Dorsolateral prefrontal cortex (tissue), 122 donors: ENCODE measurements at places on chromosomes 3 and 15.

GRCh38 chr3:13073326-13074005, at the start of gene IQSEC1:
TSS of gene IQSEC1 (minus strand) at chr3:13073429. CDS start at chr3:13073014, 415 bp downstream.
- DNase-seq: peak; percentile 88

DNA sequence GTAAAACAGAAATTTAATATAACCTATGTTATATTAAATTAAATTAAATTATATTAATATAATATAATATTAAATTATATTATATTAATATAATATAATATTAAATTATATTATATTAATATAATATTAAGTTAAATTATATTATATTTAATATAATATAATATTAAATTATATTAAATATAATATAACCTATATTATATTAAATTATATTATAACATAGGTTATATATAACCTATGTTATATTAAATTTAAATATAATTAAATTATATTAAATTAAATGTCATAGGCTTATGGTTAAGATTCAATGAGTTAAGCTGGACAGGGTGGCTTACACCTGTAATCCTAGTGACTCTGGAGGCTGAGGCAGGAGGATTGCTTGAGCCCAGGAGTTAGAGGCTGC, 40.6 kb upstream of the CNOT10 start:
- no peak for DNase-seq

DNA sequence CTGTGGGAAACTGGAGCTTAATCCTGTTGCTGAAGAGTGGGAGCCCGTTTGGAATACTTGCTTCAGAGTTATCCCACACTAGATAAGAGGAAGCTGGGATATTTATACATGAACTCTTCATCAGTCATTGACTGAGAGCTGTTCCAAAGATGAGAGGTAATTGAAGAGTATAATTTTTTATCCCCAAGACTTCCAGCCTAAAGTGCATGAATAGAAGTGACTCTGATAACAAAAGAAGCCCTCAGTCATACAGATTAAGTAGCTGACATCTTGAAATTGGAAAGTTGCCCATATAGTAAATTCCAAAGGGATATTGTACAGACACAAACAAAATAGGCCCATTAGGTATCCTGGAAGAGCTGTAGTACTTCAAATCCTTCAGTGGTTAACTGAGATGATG, 268.0 kb downstream of the EPHA3 start:
- no peak for DNase-seq

DNA sequence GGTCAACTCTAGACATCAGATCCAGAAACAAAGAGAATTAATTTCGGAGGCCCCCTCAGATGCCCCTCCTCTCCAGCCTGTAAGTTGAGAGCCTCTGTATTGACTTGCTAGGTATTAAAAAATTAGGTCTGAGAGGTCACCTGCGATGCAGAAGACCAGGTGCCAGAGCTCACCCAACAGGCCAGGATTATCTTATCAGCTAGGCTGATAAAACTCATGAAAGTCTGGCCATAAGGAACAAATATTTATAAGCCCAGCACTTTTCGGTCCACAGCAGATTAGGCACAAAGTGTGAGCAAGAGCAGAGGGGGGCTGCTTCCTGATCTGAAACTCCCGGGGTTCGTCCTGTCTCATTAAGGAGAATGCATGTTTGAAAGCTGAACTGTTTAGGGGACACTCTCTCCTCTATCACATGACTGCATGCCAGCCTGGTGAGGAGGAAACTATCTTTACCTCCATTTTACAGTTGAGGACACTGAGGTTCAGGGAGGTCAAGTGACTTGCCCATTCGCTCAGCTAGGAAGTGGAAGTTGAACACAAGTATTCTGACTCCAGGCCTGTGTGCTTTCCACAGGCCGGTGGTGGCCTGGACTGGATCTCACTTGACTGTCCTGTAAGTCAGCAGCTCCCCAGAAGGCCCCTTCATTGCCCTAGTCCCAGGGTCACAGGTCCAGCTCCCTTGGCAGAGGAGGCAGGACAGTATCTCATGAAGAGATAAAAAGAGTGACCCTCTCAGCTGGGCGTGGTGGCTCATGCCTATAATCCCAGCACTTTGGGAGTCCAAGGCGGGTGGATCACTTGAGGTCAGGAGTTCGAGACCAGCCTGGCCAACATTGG, 39.6 kb upstream of the MAGEF1 start:
- DNase-seq: no peak

DNA sequence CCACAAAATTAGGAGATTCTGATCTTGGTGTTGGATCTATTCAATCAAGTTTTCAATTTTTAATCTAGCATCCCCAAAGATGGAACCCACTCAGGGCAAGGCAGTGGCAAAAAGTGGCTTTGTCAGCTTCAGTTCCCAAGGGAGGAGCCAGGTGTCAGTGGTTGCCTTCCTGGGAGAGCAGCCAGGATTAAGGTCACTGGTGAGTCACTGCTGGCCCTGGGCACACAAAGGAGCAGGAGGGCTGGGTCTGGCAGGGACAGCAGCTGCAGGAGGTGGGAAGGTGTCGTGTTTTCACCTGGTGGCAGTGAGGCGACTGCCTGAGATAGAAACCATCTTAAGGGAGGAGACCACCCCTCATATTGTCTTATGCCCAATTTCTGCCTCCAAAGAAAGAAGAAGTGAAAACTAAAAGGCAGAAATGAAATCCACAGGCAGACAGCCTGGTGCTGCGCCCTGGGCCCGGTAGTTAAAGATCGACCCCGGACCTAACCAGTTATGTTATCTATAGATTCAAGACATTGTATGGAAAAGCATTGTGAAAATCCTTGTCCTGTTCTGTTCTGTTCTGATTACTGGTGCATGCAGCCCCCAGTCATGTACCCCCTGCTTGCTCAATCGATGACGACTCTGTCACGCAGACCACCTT, 5.9 kb upstream of the KLHL25 start:
- DNase-seq: no peak

DNA sequence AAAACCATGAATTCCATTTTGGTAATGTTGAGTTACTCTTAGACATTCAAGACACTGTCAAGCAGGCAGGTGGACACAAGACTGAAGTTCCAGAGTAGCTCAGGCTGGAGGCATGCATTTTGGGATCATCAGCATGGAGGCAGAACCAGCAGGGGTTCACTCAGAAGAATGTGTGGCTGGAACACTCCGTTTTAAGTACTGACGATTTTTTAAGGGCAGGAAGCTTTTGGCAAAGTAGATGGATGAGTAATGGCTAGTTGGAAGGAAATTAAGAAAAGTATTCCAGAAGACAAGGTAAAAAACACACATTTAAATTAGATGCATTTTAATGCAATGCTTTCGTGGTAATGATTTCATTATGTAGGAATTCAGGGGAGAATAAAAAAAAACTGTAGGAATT, 420.4 kb downstream of the ROBO2 start:
- DNase-seq: no peak

DNA sequence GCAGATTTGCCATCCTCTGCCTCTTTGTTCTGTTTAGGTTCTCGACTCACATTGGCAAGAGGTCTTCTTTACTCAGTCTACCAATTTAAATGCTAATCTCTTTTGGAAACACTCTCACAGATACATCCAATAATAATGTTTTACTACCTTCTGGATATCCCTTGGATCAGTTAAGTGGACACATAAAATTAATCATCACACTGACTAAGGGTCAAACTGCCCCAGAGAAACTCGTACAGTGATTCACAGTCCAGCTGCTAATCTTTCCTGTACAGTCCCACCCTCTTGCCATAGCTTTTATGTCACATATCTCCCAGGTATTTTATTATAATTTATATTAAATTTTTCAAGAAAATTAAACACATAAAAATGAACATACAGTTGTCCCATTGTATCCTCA, 360.8 kb upstream of the RGMA start:
- no peak for DNase-seq

DNA sequence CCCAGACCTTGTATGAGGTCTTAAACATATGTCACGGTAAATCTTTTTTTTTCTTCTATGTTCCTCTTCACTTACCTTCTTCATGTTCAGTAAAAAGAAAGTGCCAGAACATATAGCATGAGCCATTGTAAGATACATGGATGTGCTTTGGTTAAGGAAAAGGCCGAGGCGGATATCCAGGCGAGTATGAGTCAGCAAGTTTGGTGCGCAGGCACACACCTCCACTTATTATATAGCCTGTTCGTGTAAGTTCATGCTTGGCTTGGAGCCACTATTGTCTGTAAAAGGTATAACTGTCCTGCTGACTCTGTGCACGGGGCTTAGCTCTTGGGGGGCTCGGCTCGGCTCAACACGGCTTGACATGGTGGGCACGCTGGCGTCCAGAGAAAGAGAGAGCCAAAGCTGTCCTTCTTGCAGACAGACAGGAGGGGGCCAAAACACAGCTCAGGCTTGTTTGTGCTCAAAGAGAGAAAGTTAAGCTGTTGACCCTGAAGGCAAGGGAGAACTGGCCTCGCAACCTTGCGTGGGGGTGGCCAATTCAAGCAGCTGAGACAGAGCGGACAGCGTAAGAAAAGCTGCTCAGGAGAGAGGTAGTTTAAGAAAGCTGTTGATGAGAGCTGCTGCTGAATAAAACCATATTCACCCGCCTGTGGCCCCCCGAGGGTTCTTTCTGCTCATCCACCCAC, 251.2 kb downstream of the SLC9A9 start:
- DNase-seq: no peak
